Effector CD4-positive, alpha-beta T cell (primary cell): ENCODE measurements at places on chromosomes 4 and X.

GRCh38 chr4:92303621-92304027 lies at the start of gene GRID2:
Gene GRID2, plus strand, starts transcription at chr4:92303966.
- DNase-seq = no peak

GRCh38 chr4:6568689-6569332 lies 6.2 kb upstream of the MAN2B2 start:
- DNase-seq = no peak

GRCh38 chr4:153245775-153246174 lies 41.5 kb downstream of the TRIM2 start:
- no peak for DNase-seq

- no peak for DNase-seq
Measured at GRCh38 chr4:38917481-38918025, 49.9 kb downstream of the FAM114A1 start.

DNA sequence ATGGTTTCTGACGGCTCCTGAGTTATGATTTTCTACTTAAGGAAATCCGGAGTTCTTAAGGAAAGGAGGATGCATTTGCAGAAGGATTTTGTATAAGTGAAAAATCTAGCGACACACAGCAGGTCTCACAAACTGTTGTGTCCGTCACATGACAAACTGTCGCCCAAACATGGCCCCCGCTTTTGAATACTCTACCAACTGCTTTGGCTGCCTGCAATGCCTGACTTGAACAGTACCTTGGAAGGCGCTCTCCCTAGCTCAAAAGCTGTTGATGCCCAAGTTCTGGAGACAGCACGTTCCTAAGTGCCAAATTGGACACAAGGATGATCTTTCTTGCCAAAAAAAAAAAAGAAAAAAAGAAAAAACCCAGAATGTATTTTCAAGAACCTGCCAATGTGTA lies 103.2 kb downstream of the ENPP6 start:
- DNase-seq = no peak

DNA sequence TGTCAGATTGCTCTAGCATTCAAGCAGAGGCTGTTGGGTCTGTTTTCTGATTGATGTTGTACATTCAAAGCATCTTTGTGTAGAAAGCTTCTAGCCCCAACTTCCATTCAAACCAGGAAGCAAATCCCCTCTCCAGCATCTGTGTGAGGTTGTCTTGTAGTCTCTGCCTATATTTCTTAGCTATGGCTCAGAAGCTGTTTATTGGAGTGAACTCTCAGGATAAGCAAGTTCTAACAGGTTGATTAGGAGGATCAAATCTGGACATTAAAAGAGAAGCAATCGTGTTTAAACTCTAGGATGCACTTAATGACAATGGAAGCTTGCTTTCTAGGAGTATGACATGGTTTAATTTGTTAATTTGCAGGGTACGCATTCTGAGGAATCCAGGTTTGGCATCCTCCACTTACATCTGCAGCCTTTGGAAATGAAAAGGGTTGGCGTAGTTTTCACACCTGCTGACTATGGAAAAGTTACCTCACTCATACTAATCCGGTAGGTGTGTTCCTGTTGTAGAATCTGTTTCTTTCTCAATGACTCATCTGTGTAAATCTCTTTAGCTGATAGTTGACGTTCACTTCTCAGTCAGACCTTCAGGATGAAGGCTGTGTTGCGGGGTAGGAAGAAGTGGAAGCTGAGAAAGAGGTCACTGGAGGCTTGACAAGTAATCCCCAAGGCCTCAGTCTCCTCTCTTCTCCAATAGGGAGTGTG lies 88.0 kb upstream of the TLR2 start:
- no peak for DNase-seq

- no peak for DNase-seq
Measured at GRCh38 chr4:41196633-41197332, 17.6 kb downstream of the APBB2 start.

GRCh38 chrX:70124678-70125077 lies 8.6 kb upstream of the IGBP1 start:
- no peak for DNase-seq

DNA sequence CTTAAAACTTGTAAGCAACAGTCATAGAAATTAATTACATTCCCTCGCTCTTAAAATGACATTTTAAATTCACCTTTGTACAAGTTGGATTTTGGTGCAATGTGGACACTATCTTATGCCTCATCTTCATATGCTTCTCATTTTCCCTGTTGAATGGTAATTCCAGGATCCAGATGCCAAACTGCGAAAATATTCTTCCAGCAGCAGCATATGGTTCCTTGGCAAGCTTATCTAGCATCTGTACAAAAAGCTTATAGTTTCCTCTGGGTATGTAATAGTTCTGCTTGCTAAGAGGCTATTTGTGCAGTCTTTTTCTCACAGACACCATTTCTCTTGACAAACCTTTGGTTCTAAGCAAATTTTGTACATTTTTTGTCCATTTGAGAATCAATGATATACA lies 2079.7 kb upstream of the AGA start:
- no peak for DNase-seq

DNA sequence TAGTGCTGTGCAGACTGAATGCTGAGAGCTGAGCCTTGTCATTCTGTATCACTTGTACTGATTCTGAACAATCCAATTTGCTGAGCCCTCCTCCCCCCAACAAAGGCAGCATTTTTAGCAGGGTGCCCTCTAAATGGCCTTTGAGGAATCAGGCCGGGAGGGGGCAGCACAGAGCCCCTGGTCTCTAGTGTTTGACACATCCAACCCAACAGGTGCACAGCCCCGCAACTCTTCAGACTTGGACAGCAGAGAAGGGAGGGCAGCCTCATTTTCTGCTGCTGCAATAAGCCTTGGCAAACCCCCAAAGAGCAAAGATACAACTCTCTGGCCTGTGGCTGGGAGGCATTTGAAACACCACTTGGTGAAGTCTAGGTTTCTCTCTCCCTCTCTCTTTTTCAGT lies 3.4 kb downstream of the ATP1B4 start:
- peak; percentile 29 for DNase-seq

DNA sequence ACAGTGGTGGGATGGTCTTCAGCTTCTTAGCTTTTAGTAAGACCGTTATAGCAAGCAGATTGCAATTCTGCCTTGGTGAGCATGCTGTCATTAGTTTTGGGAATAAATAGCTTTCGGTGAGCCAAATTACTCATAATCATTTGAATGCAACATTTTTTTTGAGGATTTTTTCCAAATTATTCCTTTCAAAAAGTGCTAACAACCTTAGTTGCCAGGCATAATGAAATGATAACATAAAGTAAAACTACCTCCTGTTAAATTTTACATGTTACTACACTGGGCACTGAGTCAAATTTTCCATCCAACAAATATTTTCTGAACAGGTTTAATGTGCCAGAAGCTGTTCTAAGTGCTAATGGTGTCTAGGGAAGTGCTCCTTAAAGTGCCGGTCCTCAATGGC lies 15.8 kb upstream of the NPFFR2 start:
- no peak for DNase-seq

DNA sequence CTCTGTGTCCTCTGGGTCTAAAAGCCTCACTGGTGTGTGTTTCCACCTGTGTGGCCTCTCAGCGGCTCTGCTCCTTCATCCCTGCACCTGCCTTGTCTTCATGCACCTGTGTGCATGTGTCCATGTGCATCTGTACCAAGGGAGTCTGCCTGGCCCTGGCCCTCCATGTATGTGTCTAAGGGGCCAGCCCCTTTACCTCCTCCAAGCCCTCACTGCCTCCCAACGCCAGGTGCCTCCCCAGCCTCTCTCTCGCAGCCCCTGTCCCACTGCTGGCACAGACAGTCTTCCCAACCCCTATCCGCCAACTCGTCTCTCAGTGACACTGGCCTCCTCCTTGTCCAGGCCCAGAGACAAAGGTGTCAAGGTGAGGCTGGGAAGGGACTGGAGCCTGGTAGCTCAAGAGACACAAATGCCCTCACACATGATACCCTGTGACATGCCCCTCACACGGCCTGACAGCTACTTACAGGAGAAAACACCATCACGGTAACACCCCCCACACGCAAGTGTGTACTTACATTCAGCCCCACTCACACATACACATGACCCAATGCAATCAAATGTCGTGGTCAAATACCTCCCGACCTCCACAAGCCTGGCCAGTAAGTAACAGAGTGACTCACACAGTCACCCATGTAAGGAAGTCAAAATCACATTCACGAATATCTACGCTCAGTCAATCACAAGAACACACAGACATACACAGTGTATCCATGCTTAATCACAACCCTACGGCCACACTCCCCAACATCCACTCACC lies 11.4 kb downstream of the L1CAM start:
- DNase-seq = no peak

- DNase-seq = no peak
Measured at GRCh38 chrX:96403446-96403845, 281.2 kb upstream of the DIAPH2 start.

GRCh38 chr4:5967783-5968182 lies 50.4 kb downstream of the C4orf50 start:
- DNase-seq = no peak
